ENCODE measurements at places on chromosomes 2 and 18.

- DNase-seq: no peak
Measured at GRCh38 chr2:11437602-11438001, 28.4 kb downstream of the E2F6 start.

DNA sequence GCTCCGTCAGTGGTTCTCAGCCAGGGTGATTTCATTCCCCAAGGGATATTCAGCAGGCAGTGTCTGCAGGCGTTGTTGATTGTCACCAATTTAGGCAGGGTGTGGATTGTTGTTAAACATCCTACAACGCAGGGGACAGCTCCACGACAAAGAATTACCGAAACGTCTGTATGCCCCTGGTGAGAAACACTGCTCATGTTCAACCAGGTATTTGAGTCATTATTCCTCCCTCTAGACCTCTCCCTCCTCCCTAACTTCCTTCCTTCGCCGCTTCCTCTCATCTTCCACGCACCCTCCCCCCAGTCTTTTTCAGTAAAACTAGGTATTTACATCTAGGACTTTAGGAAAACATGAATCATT, 50.8 kb downstream of the NCK2 start:
- no peak for DNase-seq

- DNase-seq: no peak
Measured at GRCh38 chr2:112092286-112093041, 37.4 kb downstream of the TMEM87B start.

- DNase-seq: no peak
Measured at GRCh38 chr18:34933909-34934661, 107.1 kb upstream of the MAPRE2 start.

GRCh38 chr18:37175727-37176620, 347.0 kb downstream of the KIAA1328 start:
- no peak for DNase-seq

- no peak for DNase-seq
Measured at GRCh38 chr2:238370094-238370822, 49.9 kb downstream of the TRAF3IP1 start.

DNA sequence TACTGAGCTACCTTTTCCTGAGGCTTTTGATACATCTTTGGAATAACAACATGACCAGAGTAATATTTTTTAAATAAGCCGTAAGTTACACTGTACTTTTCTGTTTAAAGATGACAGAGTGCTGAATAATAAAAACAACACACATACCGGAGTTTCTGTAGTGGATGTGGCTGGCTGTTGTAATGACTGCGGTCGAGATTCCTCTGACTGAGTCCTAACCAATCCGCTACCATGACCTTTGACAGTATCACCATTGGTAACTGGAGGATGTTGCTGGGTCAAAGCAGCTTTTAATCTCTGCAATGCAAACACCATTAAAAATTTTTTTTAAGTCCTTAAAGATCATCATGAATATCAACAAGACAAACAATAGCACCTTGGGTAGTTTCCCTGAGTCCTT, 70.7 kb downstream of the ATF2 start:
- DNase-seq: no peak

- no peak for DNase-seq
Measured at GRCh38 chr2:183227176-183227575, 102.9 kb downstream of the NUP35 start.

Data from inflammatory macrophage treated with lipopolysaccharide for 1 hour (primary cell).